Activated T-helper 9 cell treated with anti-CD3 and anti-CD28 coated beads, Interleukin-2, amount 50 U/mL, for 16 hours (primary cell): ENCODE measurements at places on chromosomes 7 and 10.

DNA sequence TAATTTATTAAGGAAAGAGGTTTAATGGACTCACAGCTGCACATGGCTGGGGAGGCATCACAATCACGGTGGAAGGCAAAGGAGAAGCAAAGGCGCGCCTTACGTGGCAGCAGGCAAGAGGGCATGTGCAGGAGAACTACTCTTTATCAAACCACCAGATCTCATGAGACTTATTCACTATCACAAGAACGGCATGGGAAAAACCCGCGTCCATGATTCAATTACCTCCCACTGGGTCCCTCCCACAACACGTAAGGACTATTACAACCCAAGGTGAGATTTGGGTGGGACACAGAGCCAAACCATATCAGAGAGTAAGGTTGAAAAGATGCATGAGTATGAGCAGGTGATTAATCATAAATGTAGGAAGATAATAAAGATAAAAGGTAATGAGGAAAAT is 3.2 kb upstream of the JCAD start:
- no peak for DNase-seq

- no peak for DNase-seq
These were observed 54.1 kb upstream of the TNS3 start for GRCh38 chr7:47636081-47636432.

- DNase-seq = no peak
These were observed 37.2 kb upstream of the CDH23 start for GRCh38 chr10:71359364-71360046.

- no peak for DNase-seq
These were observed 173.9 kb downstream of the RNLS start for GRCh38 chr10:88409236-88409635.

- no peak for DNase-seq
These were observed 4.4 kb downstream of the MYL7 start for GRCh38 chr7:44136731-44137130.

- no peak for DNase-seq
These were observed 577 bp upstream of the DDX21 start for GRCh38 chr10:68955355-68955831.

- no peak for DNase-seq
These were observed 34.5 kb downstream of the PPIF start for GRCh38 chr10:79381804-79382221.

GRCh38 chr7:72035266-72035665 is 376.9 kb downstream of the CALN1 start:
- DNase-seq = no peak

DNA sequence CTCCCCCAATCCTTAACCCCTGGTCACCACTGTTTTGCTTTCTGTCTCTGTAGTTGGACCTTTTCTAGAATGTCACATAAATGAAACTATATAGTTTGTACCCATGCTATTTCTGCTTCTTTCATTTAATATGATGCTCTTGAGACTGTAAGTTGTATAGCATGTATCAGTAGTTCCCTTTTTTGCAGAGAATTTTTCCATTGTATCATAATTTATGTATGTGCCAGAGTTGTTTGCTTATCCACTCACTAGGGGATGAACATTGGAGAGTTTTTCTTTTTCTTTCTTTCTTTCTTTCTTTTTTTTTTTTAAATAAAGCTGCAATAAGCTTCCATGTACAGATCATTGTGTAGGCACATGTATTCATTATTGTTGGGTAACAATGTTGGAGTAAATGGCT is 544.8 kb downstream of the CNTNAP2 start:
- DNase-seq = no peak

DNA sequence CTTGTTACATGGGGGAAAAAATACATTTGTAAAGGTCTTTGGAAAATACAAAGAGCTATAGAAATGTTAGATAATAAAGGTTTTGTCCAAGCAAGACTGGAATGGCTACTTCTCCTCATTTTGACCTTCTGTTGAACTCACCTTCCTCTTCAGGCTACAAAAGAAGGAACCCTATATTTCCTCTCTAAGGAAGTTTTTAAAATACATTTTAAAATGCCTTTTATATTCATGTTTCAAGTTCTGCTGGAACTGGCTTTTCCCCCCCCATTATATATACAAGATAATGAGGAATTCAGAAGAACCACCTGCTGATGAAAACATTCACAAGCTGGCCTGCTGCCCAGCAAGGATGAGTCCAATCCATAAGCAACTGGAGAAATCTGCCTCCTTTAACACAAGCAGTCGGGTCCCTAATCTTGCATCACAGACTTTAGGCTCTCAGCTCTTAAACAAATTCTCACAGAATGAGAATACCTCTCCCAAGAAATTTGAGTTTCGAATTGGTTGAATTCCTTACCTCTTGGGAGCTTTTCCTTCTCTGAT is 44.6 kb downstream of the MTERF1 start:
- no peak for DNase-seq

- no peak for DNase-seq
These were observed 14.8 kb downstream of the NPS start for GRCh38 chr10:127563718-127564553.

GRCh38 chr7:19102884-19103283 is 14.6 kb downstream of the TWIST1 start:
- DNase-seq = no peak

- no peak for DNase-seq
These were observed 4.6 kb downstream of the NFKB2 start for GRCh38 chr10:102400076-102400475.

DNA sequence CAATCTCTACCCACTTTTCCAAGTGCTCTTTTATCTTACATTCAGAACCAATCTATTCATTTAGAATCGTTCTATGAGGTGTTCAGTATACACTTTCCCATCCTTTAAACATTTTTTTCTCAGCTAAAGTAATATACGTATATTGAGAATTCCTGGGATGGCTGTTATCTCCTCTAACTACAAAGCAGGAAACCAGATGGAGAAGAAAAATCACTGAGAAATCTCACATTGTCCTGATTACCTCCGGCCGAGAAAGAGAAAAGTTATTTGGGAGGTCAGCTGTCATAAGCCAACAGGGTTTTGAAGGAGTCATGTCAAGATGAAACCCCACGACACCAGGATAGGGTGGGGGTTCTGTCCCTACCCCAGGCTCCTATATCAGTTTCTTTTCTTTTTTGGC is 99.2 kb upstream of the KDM7A start:
- no peak for DNase-seq

GRCh38 chr7:195010-195829 is 2.8 kb downstream of the FAM20C start:
- no peak for DNase-seq

GRCh38 chr10:127585519-127586023 is 36.5 kb downstream of the NPS start:
- no peak for DNase-seq

DNA sequence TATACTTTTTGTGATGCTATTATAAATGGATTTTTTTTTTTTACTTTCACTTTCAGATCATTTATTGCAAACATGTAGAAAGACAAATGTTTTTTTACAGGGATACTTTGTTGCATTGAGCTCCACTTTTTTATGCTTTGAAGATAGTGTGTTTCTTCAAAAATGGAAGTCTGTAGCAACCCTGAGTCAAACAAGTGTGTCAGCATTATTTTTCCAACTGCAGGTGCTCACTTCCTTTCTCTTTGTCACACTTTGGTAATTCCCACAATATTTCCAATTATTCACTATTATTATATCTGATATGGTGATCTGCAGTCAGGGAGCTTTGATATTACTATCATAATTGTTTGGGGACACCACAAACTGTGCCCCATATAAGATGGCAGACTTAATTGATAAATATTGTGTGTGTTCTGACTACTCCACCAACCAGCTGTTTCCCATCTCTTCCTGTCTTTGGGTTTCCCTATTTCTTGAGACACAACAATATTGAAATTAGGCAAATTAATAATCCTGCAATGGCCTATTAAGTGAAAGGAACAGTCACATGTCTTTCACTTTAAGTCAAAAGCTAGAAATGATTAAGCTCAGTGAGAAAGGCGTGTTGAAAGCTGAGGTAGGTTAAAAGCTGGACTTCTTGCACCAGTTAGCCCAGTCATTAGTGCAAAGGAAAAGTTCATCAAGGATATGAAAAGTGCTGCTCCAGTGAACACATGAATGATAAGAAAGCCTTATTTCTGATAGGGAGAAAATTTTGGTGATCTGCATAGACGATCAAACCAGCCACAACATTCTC is 231.3 kb upstream of the SH2B2 start:
- no peak for DNase-seq
